B cell (primary cell): ENCODE measurements at places on chromosomes 11 and 22. TPM values are rescaled to one million over a fixed set of nuclear protein-coding genes. Genes with fewer than 3 reads are reported as not detected.
A peak's percentile ranks its signal among the peaks of the same experiment; 100 is the strongest.

- DNase-seq: no peak
Observed at GRCh38 chr11:78147807-78148206, 8.4 kb upstream of the ALG8 start.

- DNase-seq: peak; percentile 48
Observed at GRCh38 chr22:38230108-38230825, 28.5 kb downstream of the MAFF start.

Gene CYTH4
- total RNA-seq: 92.2 and 98.0 TPM in 2 replicates

DNA sequence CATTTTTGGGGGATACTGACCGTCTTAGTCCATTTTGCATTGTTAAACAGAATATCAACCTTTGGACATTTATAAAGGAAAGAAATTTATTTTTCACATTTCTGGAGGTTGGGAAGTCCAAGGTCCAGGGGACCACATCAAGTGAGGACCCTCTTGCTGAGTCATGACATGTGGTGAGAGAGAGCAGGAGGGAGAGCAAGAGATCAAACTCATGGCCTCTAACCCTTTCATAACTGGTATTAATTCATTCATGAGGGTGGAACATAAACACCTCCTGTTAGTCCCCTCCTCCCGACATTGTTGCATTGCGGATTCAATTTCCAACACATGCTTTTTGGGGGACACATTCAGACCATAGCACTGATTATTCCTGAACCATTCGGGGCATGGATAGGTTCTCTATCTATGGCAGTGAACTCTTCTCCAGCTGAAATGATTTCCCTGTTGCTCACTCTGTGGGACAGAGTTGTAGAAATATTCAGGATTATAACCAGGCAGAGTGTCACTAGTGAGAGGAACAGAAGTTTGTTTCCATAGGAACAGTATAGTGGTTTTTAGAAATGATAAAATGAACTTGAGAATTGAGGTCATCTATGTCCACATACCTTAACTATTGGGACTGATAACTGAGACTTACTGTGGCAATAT is 88.2 kb upstream of the OR9Q1 start:
- no peak for DNase-seq

DNA sequence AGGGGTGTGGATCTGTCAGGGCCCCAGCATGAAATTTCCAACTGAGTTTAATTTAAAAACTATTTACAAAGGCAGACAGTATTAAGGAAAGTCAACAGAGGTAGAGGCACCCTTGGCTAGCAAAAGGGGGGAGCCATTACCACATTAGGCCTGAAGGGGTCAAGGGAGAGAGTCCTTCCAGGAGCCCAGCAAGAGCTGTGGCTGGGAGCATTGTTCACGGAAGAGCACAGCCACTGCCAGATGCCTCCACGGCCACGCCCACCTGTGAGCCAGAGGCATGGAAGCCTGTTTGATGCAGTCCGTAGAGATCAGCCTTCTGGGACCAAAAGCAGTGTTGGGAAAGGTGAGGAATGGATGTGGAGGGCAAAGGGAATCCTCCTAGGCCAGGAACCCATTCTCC is 102.6 kb downstream of the GALNT18 start:
- DNase-seq: no peak
